Activated CD4-positive, CD25-positive, alpha-beta regulatory T cell (primary cell): ENCODE measurements at places on chromosomes 12 and 14.

GRCh38 chr14:63933711-63934110 lies 80.9 kb downstream of the SYNE2 start:
- no peak for DNase-seq

DNA sequence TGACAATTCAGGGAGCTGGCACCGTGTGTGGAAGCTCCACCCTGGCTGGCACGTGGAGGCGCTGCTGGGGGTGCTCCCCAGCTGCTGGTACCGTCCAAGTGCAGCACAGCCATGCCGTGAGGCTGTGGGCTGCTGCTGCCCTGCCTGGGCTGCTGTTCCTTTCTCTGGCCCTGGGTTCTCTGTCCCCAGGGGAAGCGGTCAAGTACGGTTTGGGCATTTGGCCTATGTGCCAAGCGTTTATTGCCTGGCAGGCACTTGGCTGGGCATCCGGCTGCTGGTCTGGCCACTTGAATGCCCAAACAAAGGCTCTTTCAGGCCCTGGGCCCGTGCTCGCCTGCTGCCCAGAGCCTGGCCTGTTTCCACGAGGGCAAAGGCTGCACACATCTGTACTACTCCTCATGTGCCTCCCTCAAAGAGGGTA lies 39.6 kb downstream of the RHOF start:
- no peak for DNase-seq

GRCh38 chr14:77786148-77786547 lies 13.8 kb upstream of the ADCK1 start:
- no peak for DNase-seq

DNA sequence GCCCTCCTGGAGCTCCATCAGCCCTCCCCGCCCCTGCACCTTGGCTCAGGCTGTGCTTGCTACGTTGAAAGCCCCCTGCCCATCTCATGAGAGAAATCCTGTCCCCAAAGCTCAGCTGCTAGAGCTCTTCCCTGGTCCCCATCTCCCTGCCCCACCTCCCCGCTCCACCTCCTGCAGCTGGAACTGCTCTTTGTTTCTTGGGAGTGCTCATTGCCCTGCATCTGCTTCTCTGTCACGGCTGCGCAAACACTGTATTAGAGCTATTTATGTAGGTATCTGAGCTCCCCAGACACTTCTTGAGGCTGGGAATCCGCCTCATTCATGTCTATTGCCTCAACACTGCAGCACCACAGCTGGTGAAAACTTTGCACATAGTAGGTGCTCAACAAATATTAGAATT lies 32.8 kb upstream of the PRIMA1 start:
- no peak for DNase-seq

- no peak for DNase-seq
These were observed 104.7 kb downstream of the PAH start for GRCh38 chr12:102812344-102812743.

DNA sequence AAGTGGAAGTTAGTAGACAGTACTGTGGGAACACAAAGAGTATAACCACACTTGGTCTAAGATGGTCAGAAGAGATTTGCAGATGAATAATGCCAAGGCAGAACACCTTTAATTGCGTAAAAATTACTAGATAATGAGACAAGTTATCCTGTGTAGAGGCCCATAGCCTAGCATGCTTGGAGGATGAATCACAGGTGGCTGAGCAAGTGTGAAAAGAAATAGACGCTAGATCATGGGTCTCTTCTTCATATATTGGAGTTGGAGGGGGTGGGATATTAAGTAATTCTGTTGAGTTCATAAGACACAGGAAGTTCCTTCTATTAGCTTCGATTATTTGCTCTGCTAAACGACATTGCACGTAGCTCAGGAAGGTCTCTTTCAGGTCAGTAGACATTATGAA lies 454.3 kb upstream of the LMO3 start:
- no peak for DNase-seq

DNA sequence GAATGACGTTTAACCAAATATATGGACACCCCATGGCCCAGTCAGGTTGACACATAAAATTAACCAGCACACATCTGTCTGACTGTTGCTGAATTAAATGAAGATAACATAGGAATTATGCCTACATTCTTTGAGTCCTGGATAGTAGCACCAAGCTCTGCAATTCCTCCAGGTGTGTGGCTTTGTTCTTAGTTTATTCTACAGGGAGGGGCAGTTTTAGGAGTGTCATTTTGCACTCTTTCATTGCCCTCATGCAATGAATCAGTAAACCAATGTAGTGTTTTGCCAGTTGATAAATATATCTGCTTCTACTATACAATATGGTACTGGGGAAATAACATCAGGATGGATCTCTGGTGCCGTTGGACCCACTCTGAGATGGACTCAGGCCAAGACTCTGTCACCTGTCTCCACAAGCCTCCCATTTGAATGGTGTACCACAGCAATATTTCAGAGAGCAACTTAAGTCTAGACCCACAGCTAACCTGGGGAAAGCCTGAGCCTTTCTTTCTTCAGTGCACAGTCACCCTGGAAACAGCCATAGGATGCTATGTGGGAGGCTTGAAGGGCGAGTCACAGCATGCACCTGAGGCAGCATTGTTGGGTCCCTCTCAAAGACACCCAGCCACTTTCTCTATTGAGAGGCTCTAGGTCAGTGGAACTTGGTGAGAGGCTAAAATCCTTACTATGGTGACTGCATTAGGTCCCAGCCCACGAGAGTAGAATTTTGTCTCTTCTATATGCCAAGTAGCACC lies 73.2 kb downstream of the ANO4 start:
- DNase-seq: no peak

DNA sequence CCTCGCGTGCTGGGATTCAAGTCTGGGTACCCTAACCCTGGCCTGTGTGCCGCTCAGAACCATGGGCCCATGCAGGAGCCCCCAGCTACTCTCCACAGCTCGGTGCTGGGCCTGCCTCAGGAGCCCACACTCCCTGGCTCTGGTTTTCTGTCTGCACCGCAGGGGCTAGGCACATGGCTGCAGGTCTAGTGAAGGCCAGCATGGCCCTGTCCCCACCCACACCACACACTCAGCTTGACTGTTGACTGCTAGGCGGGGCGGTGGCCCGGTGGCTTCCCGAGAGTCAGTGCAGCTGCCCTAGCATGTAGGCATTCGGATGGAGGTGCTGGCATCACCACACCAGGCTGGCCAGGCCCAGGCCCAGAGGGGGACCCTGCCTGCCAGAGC lies 7.9 kb downstream of the INF2 start:
- DNase-seq: no peak

DNA sequence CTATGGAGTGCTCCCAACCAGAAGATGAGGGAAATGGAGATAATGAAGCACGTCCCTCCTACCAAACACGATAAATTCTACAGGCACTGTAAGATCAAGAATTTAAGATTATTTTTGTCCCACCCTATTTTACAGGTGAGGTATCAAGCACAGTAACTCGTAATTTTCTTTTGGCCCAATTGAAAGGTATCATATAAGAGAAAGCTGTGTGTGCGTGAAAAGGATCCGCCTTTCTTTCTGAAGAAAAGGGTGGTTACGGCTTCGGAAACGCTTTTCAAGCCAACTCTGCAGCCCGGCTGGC lies 733 bp upstream of the KLHDC2 start:
- no peak for DNase-seq

GRCh38 chr12:72133497-72134055 lies 138.6 kb upstream of the TRHDE start:
- no peak for DNase-seq

DNA sequence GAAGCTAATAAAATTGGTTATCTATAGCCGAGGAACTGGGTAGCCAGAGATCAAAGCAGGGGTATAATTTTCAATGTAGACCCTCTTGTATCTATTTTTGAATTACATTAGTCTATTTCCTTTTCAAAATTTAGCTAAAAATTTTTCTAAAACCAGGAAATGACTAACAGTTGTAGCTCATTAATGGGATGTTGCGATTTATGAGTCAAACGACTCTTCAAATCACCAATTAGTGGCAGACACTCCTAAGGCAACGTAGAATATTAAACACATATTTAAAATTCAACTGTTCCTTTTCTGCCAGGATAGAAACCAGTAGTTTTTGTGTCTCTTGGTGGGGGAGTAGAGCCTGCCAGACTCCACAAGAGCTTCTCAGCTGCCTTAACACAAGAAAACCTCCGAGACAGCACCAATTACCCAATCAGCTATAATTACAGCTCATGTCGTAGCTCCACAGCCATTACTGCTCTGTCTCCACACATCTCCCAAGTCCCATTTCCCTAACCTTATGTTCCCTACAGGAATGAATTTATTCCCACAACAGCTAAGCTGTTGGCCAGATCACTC lies 26.9 kb downstream of the GCN1 start:
- no peak for DNase-seq

DNA sequence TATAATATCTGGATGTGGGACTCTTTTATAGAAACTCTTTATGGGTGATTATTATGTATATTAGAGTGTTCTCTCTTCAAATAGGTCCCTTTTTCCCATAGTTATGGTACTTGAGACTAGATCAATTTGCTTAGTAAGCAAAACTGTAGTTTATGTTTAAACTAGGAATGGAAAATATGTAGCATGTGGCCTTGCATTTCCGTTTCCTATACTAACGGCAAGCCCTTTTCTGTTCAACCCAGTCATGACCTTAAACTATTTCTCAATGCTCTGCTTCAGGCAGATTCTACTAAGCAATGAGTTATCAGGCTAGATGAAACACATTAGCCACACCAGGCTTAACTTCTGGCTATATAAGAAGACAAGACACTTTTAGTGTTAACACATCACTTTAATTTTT lies 84.6 kb downstream of the OTOGL start:
- no peak for DNase-seq

GRCh38 chr12:112194601-112195247 lies 69.4 kb downstream of the TRAFD1 start:
- no peak for DNase-seq

GRCh38 chr12:121452340-121452984 lies 52.5 kb downstream of the RNF34 start:
- no peak for DNase-seq

DNA sequence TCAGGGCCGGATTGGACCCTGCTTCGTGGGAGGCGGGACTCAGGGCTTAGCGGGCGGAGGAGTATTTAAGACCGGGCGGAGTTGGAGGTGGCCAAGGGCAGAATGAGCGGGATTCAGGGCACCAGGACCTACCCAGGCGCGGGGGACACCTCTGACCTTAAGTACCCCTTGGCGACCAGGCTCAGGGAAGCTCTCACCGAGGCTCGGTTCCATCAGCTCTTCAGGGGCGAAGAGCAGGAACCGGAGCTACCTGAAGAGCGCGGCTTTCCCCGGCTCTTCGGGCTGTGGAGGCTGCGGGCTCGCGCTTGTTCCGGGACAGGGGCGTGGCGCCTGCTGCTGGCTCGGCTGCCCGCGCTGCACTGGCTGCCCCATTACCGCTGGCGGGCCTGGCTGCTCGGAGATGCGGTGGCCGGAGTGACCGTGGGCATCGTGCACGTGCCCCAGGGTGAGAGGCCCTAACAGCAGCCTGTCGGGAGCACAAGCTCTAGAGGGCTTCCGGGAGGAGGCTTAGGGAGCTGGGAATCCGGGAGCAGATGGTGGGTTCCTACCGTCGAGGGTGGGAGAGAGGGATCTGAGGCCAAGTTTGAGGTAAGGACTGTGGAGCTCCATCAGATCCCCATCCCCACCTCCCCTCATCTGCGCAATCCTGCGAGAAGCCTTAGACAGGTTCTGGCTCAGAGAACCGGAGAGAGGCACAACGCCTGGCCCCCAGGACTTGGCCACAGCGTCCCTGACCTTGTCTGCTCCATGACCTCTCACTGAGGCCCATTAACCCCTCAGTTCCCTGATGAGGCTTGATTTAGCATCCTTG lies 8.4 kb downstream of the ARHGEF25 start:
- no peak for DNase-seq

DNA sequence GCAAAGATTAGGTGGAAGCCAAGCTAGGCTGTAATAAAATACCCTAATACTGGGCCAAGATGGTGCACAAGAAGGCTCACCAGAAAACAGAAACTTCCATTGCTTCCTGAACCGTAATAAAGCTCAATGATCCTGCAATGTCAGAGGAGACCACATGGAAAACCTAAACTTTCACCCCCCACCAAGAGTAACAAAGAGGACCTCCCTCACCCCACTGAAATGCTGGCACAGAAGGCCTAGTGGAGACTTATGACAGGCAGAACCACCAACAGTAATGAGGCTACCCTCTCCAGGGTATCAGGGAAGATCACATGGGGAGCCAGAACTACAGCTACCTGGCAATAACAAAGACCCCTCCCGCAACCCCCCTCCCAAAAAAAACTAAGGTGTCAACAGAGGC lies 43.1 kb downstream of the CEP83 start:
- no peak for DNase-seq

DNA sequence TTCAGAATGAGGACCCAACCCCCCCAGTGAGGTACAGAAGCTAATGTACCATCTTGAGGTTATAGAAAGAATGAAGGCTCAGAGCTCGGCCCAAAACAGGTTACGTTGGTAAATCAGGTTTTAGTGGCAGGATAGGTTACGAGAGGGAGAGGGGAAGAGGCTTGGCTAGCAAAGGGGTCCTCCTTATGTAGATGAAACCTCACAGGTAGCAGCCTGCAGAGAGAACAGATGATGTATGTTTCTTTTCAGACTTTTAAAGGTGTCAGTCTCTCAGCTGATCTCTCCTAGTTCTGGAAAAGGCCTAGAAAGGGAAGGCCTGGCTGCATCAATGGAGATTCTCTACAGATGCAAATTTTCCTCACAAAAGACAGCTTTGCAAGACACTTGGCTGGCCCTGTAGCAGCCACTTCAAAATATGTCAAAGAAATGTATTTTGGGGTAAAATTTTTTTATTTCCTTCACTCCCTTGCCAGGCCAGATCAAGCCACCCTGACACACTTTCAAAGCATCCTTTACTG lies 71.7 kb upstream of the CPSF6 start:
- DNase-seq: no peak

- DNase-seq: no peak
These were observed 236.1 kb downstream of the CACNA1C start for GRCh38 chr12:2288875-2289274.

- peak; percentile 16 for DNase-seq
These were observed 139.6 kb downstream of the PRKCH start for GRCh38 chr14:61460718-61461611.

GRCh38 chr12:130764475-130765185 lies 48.5 kb upstream of the RIMBP2 start:
- DNase-seq: no peak

DNA sequence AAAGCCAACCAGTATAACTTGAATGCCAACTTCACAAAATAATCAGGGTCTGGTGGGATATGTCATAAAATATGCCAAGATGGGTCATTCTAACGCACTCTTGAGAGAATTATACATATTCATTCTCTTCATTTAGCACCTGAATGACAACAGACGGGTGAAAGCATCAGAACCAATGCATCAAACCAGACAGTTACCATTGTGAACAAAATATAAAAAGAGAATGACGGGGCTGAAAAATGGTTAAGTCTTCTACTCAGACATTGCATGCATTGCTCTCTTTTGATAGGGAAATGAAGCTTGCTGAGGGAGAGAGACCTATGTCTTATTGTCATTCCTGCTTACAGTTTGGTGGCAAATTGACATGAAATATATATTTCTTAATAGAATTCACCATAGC lies 702.1 kb downstream of the NOVA1 start:
- no peak for DNase-seq

- no peak for DNase-seq
These were observed 101.2 kb downstream of the CNTN1 start for GRCh38 chr12:40793471-40793870.
